ENCODE measurements at places on chromosomes 12 and 14. TPM values are rescaled to one million over a fixed set of nuclear protein-coding genes. Genes with fewer than 3 reads are reported as not detected.

GRCh38 chr12:121634836-121635235, 8.5 kb downstream of the ORAI1 start:
- DNase-seq: no peak

DNA sequence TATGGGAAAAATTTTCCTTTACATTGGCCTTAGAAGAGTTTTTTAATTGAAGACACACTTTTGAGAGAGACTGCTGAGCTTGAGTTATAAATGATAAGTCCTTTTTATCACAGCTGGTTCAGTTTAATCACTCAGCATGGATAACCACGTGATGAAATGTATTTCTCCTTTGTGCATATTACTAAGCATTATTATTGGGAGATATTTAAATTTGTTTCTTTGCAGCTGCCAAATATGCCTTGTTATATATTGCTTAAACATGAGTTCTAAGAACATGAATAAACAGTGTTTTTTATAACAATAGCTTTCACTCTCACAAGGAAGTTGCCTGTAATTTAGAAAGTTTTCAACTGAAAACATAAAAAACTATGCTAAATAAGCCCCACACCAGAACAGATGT, 293.5 kb upstream of the LRFN5 start:
- no peak for DNase-seq

- DNase-seq: no peak
Measured at GRCh38 chr14:72700338-72701236, 193.3 kb downstream of the DPF3 start.

SRRM4 gene
- 0.46 TPM for total RNA-seq

DNA sequence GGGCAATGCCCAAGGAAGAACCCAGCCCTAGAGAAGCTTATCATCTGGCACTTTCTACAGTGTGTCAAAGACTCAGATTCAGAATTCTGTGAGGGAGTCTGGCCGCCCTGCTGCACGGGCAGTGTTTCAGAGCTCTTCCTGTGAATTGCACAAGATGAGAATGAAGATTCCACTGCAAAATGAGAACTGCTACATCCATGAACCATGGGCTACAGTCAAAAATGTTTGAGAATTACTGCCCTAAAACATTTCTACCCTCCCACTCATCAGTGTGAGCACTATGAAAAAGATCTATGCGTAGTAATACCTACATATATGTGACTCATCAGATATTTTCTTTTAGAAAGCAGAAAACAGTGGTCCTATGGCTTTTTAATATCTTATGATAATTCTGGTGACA, 104.0 kb downstream of the STAB2 start:
- DNase-seq: no peak

GRCh38 chr12:49808686-49809380, 19.4 kb downstream of the NCKAP5L start:
- peak; percentile 18 for DNase-seq

DNA sequence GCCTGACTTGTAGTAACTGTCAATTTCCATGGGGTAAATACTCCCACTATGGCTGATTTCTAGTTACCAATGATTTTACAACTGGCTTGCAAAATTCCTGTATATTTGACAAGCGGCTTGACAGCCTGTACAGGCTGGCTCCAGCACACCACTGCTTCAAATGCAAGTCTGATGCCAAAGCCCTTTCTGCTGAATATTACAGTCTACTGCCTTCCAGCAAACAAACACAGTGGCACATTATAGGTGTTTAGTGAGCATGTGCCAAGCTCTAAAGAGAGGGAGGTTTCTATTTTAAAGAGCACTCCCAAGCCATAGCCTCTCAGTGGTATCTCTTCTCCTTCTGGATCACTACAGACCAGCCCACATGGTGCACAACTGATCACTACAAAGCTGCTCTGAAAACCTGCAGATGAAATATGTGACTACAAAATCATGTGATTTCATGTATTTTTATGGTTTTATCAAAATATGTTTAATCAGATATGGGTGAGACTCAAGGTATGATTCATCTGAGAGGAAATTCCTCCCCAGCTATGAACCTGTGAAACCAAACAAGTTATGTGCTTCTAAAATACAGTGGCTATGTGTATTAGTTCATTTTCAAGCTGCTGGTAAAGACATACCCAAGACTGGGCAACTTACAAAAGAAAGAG, 101.5 kb downstream of the RPAP3 start:
- peak; percentile 66 for DNase-seq

DNA sequence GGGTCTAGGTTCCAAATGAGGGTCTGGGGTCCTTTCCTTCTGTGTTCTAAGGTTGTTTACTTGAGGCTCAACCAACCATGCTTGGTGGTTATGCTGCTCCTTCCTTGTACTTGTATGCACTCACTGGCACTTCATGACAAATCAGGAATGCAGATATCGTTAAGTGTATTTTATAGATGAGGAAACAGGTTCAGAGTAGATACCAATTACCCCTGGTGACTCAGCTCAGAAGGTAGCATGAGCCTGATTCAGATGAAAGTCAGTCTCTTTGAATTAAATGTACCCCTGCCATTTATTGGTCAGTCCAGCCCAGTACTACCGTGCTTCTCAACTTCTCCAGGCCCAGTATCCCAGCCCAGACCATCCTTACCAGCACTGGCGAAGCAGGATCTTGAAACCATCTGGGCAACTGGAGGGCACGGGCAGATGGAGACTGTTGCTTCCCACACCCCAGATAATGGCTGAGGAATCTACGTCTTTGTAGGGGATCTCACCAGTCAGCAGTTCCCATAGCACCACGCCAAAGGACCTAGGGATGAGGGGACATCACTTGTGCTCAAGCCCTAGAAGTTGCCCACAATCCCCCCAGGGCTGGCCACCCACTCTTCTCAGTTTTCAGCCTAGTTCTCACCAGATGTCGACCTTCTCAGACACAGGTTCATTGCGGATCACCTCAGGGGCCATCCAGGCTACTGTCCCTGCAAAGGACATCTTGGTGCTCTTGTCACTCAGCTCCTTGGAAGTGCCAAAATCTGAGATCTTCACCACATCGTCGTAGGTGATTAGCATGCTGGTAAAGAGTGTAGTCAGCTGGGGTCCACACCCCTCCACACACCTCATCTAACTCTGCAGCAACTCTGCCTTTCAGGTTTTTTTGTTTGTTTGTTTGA, 14.3 kb downstream of the MAP3K12 start:
- DNase-seq: no peak

All from astrocyte (in vitro differentiated cells and primary cell).